Activated CD4-positive, alpha-beta T cell treated with anti-CD3 and anti-CD28 coated beads, Interleukin-2, amount 10 ng/mL, durations not matched to agents 7 days and 5 days (primary cell): ENCODE measurements at places on chromosomes 6 and 20. TPM values are rescaled to one million over a fixed set of nuclear protein-coding genes. Genes with fewer than 3 reads are reported as not detected.
A peak's percentile ranks its signal among the peaks of the same experiment; 100 is the strongest.

DNA sequence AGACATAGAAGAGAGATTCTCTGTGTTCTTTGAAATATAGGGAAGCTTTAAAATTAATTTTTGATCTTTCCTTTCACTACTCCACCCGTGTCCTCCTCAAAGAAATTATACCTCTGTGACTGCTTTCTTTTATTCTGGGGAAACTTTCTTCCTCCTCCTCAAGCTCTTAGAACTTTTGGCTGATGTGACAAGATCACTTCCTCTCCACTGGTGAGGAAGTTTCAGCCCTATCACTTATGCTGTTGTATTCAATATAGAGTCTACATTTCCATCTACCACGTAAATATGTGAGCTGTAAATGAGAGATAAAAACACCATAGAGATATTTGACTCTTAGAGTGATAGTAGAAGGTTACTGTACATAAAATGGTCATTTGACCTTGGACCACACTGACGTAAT is 141.9 kb upstream of the SASH1 start:
- no peak for DNase-seq

Gene ZBTB12
- total RNA-seq: 1.3 TPM

- no peak for DNase-seq
Measured at GRCh38 chr6:54877713-54878317, 31.2 kb downstream of the FAM83B start.

Gene BHLHE23
- not detected for total RNA-seq

DNA sequence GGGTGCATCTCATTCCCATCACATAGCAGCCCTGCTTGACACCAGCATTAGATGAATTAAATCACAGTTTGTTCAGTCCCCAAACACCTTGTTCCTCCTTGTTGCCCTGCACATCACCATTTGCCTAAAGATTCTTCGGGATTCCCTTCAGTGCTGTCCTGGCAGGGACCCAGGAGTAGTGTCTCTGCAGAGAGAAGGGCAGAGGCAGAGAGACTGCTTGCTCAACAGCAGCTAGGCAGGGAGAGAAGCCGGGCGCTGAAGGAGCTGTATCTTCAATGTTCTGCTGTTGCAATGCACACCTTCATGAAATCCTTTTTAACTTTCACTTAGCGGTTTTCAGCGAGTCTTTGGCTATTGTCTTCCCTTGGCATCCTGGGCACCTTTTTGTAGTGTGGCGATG is 362.9 kb downstream of the FARS2 start:
- no peak for DNase-seq

Gene PXMP4
- total RNA-seq: 21.8 TPM

GRCh38 chr6:56843476-56844349 is 111.2 kb upstream of the BEND6 start:
- DNase-seq: peak; percentile 57

Gene MAP7
- 2.3 TPM for total RNA-seq

Gene CEP43
- 23.5 TPM for total RNA-seq

DNA sequence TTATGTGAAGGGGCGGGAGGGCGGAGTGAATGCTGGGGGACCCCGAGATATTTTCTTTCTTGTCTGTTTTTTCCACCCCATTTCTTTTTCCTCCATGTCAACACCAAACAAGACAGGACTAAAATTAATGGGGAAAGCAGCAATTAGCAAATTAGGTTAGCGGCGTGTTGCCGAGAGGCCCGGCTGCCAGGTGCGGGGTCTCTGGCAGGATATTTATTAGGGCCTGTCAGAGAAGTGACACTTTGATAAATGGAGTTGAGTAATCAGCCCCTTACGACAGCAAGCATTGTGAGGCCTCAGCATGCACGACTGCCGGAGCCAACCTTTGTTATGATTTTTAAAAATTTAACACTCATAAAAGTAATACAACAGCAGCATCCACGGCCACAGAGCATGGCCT is 193.8 kb downstream of the DHX35 start:
- no peak for DNase-seq

Gene METTL24
- total RNA-seq: not detected

DNA sequence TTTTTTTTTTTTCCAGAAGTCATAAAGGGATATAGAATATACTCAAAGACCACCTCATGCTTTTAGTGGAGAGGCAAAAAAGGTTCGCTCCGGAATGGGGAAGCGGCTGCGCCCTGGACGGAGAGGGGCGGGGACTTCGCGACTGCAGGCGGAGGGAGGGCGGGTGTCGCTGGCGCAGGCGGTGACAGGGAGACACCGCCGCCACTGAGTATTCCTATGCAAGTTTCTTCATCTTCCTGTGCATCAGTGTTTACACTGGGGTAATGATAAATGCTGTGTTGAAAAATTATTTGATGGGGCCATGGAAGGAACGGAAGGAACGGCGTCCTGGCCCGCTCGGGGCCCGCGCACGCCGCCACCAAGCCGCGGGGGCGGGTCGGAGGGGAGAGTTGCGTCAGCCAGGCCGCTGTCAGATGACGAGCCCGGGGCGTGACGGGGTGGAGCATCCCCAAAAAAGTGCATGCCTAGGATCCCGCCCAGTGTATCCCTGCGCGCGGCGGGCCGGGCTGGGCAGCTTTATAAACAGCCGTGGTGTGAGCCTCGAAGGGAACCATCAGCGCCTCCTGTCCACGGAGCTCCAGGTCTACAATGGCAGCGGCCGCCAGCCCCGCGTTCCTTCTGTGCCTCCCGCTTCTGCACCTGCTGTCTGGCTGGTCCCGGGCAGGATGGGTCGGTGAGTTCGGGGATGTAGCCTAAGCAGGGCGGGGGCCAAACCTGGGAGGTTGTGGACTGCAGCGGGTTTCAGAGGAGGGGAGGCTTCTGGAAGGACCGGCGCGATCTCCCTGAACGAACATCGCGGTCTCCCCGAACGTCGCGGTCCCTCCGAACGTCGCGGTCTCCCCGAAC is at the start of gene ULBP1:
Gene ULBP1, plus strand, starts transcription at position 482 of the 846 bp plus-strand sequence. Its CDS starts 107 bp downstream, at position 589.
- peak; percentile 83 for DNase-seq

- no peak for DNase-seq
Measured at GRCh38 chr20:12947691-12948090, 61.1 kb upstream of the SPTLC3 start.

GRCh38 chr6:68159433-68159832 is 475.6 kb upstream of the ADGRB3 start:
- no peak for DNase-seq

Gene CST5
- total RNA-seq: not detected

DNA sequence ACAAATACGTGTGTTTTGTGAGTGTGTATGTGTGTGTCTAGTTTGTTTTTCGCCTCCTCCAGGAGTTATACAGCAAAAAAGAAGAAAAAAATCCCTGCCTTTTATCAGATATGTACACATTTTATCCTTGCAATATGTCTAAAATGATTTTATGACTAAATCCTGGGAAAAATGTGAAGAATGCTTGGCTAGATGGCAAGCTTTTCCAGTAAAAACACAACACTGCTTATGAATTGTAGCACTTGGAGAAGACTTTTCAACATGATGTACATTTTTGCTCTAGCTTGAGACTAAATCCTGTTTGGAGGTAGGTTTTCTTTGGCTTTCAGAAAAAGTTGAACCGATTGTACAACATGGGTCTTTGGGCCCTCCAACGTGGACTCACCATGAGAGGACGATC is 160.2 kb downstream of the GMPR start:
- no peak for DNase-seq

Gene BTNL2
- total RNA-seq: not detected

- no peak for DNase-seq
Measured at GRCh38 chr20:41382791-41383305, 16.2 kb upstream of the EMILIN3 start.

DNA sequence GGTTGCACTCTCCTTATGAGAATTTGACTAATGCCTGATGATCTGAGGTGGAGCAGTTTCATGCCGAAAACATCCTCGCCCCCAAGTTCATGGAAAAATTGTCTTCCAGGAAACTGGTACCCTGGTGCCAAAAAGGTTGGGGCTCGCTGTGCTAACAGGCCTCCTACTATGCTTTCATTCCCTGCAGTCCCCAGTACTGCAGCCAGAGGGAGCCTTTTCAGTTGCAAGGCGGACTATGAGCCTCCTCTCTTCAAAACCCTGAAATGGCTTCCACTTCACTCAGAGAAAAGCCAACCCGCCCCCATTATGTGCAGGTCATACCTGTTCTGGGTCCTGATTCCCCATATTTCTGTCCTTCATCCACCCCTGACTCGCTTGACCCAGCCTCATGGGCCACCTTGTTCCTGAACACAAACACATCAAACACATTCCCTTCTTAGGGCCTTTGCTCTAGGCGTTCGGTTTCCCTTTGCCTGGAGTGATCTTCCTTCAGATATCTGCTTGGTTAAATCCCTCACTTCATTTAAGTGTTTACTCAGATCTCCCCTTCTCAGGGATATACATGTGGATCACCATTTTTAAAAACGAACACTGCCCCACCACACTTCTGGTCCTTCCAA is 173.7 kb downstream of the PHACTR1 start:
- peak; percentile 32 for DNase-seq

Gene CCDC28A
- total RNA-seq: 22.5 TPM

GRCh38 chr20:41482647-41483552 is 116.3 kb upstream of the EMILIN3 start:
- DNase-seq: no peak

DNA sequence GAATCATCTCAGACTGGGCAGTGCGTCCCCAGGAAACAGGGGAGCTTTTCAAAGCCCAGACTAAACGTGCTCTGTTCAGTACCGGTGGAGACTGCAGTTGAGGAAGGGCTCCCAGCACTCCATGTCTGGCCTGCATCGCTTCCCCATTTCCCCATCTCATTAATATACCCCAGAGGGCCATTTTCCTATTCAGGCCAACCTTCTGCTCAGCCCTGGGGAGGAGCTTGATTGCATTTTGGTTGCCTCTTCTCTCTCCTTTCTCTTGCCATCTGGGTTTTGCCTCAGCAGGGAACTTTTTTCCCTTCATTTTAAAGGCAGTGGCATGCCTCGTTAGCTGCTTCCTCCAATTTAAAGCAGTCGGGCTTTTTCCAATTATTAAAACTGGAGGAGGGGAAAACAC is 394.3 kb upstream of the SOX4 start:
- DNase-seq: no peak

GRCh38 chr6:135887069-135887468 is 35.6 kb downstream of the PDE7B start:
- no peak for DNase-seq

Gene PRND
- not detected for total RNA-seq

DNA sequence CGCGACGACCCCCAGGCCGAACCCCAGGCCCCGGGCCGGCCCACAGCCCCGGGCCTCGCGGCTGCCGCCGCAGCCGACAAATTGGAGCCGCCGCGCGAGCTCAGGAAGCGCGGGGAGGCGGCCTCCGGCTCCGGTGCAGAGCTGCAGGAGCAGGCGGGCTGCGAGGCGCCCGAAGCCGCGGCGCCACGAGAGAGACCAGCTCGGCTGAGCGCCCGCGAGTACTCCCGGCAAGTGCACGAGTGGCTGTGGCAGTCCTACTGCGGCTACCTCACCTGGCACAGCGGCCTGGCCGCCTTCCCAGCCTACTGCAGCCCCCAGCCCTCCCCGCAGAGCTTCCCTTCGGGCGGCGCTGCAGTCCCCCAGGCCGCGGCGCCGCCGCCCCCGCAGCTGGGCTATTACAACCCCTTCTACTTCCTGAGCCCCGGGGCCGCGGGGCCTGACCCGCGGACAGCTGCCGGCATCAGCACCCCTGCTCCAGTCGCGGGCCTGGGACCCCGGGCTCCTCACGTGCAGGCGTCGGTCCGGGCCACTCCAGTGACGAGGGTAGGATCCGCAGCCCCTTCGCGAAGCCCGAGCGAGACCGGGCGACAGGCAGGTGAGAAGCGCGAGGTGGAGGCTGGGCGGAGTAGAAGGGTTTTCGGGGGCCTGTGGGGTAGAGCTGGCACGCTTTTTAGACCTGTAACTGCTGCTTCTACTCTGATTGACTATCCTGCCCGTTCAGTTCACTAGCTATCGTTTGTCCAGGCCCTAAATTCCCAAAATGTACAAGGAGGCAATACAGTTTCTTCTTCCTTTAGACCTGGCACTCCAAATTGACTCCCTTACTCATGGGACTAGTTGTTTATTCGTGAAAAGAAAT is 654 bp downstream of the FAM8A1 start:
- peak; percentile 52 for DNase-seq

- peak; percentile 19 for DNase-seq
Measured at GRCh38 chr6:158387036-158387435, 74.8 kb downstream of the TULP4 start.

Gene HS3ST5
- not detected for total RNA-seq

DNA sequence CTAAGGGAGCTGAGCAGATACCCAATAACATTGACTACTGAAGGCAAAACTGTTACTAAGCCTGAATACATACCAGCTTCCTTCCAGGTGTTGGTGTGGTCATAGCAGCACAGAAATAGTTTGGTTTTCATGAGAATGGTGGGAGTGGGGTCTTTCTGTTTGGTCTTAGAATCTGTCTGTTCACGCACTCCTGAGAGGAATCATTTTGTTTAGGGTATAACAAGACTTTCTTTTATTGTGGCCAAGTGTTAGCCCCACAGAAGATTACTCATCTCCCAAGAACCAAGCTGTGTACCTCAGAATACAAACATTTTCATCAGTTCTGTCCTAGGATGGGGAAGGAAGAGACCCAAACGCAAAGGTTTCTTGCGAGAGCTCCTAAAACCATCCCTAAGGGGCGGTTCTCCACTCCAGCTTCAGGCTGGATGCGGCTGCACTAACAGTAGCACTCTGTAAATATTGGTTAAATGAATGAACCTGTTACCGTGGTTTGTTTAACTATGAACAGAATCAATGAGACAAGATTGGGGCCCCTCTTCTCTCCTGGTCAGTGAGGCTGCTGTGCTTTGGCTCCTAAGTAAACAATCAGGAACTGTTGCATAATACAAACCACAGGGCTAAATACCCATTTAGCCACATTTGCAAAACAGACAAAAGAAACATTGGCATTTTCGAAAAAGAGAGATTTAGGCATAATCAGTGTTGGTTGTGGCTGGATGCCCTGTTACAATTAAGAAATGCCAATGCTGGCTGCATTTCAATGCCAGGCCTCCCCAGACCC is 44.9 kb downstream of the SNAP25 start:
- no peak for DNase-seq

GRCh38 chr20:3669710-3670367 is 6.6 kb upstream of the GFRA4 start:
- DNase-seq: no peak

Gene HLA-DOB
- 2.9 TPM for total RNA-seq

GRCh38 chr6:156413154-156413553 is 364.0 kb upstream of the ARID1B start:
- no peak for DNase-seq

Gene PNLDC1
- total RNA-seq: 0.30 TPM

GRCh38 chr6:56730663-56731529 is 88.2 kb upstream of the DST start:
- DNase-seq: no peak

GRCh38 chr6:31187780-31188194 is 17.3 kb upstream of the POU5F1 start:
- DNase-seq: no peak

Gene THEMIS
- 101 TPM for total RNA-seq

GRCh38 chr20:3751675-3752385 is 15.7 kb downstream of the ADISSP start:
- DNase-seq: peak; percentile 71

GRCh38 chr6:163291622-163292021 is 122.9 kb upstream of the QKI start:
- DNase-seq: no peak

Gene TPBG
- total RNA-seq: 0.35 TPM

Gene ZNF512B
- total RNA-seq: 21.4 TPM
